ENCODE measurements at places on chromosomes 2 and 18. TPM values are rescaled to one million over a fixed set of nuclear protein-coding genes. Genes with fewer than 3 reads are reported as not detected.

DNA sequence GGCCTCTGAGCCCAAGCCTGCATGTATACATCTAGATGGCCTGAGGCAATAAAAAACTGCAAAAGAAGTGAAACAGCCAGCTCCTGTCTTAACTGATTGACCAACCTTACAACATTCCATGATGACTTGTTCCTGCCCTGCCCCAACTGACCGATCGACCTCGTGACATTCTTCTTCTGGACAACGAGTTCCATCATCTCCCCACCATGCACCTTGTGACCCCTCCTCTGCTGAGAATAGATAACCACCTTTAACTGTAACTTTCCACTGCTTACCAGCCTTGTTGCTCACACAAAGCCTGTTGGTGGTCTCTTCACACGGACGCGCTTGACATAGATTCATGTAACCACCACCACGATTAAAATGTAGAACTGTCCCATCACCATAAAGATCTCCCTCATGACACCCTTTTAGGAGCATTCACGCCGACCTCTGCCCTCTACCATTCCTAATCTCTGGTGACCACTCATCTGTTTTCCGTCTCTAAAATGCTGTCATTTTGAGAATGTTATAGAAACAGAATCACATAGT lies 120.1 kb upstream of the REV1 start:
- no peak for DNase-seq

ICA1L gene
- total RNA-seq: 2.9 TPM

DNA sequence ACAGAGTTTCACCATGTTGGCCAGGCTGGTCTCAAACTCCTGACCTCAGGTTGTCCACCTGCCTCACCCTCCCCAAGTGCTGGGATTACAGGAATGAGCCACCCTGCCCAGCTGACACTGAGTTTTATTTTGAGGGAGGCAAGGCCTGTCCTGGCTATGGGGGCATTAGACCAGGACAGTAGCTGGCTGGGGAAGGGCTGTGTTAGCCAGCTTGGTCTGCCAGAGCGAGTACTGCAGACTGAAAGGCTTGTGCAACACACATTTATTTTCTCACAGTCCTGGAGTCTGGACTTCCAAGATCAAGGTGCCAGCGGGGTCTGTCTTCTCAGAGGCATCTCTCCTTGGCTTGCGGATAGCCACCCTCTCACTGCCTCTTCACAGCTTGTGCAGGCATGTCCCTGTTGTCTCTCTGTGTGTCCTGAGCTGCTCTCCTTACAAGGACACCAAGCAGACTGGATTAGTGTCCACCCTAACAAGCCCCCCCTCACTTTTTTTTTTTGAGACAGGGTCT lies 59.4 kb upstream of the HAAO start:
- DNase-seq: no peak

- DNase-seq: no peak
These were observed 1080.8 kb upstream of the PIK3C3 start for GRCh38 chr18:40874233-40874632.

- no peak for DNase-seq
These were observed 151.9 kb upstream of the ALKAL2 start for GRCh38 chr2:439556-440402.

All from LHCN-M2 (cell line).